Calu3 (cell line): ENCODE measurements at places on chromosomes 2 and 18. TPM values are rescaled to one million over a fixed set of nuclear protein-coding genes. Genes with fewer than 3 reads are reported as not detected.

DNA sequence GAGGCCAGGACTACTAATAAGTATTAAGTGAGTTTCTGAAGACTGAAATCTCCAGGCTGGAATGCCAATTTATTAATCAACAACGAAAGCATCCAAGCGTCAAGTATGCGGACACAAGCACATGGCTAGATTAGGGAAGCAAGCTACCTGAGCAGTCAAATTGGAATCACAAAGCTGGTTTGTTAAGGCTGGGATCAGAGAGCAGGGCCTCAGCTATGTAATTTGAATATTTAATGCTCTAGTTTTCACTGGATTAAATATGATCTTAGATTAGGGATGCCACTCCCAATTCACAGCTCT, 5.7 kb downstream of the CCL20 start:
- peaks cover 50% of the 10 kb centered on the region for H3K4me1 ChIP-seq
- H3K27ac ChIP-seq, result peak overlapping the region; percentile 98
- peak overlapping the region; percentile 72 for H3K4me3 ChIP-seq
- peaks cover 60% of the 10 kb centered on the region for H3K36me3 ChIP-seq
- DNase-seq, result peak; percentile 15

DNA sequence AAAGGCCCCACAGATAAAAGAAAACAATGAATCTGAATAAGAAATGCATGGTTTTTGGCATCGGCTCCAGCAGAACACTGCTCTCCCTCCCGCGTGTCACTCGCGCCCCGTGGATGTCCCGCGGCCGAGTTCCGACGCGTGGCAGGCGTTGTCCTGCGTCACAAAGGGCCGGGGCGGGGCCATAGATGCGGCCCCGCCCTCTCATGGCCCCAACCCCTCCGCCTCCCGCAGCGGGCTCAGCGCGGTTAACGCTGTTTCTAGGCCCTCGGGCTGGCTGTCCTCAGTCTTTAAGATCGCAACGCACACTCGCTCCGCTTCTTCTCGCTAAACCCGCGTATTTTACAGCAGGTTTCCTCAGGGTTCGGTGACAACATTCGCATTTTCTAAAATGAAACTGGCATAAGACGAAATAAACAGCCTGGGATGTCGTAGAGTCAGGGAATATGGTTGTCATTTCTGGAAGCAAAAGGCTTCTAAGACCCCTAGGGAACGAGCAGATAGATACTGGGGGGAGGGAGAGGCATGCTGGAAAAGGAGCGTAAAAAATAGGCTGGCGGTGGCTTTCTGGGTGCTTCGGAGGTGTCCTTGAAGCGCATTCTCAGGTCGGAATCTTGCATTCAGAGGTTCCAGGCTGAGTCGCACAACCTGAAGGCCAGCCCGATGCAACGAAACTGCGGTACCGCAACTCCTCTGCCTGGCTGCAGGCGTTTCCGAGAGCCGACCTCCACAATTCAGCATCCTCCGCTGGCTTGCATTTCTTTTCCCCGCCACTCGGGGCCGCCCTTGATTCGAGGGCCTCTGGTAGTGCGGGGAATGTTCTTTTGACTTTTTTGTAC, at the start of gene FKBP7:
Gene FKBP7, minus strand, starts transcription at position 162 of the 836 bp plus-strand sequence. Its CDS starts 101 bp downstream, at position 61.
- DNase-seq, result peak; percentile 85
- H3K27me3 ChIP-seq, result no peaks in the 10 kb centered on the region
- H3K4me1 ChIP-seq, result peaks cover 22% of the 10 kb centered on the region
- peak within 1 kb of the TSS; percentile 89 for H3K27ac ChIP-seq
- peak within 1 kb of the TSS; percentile 94 for H3K4me3 ChIP-seq

NYAP2 gene
- 0.07 TPM in 1 of 2 replicates, not detected in the other for total RNA-seq

LBX2 gene
- total RNA-seq, result 3.0 and 3.5 TPM in 2 replicates
